GM06990 (cell line): ENCODE measurements at places on chromosomes 4 and X.

DNA sequence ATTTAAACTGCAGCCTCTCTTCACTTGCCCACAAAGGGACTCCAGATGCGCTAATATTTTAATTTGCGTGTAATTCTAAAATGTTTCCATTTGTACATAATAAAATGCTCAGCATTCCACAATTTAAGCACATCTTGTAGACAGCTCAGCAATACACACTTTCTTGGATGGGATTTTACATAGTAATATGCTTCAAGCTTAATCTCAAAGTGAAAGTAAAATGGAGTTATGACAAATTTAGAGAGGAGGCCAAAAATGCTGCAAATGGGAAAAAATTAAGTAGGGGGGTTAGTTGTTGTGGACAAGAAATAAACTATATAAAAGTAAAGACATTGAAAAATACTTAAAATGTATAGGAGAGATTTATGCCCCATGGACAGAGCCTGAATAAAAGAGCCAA is 149.1 kb downstream of the FBXO8 start:
- DNase-seq, result no peak

- peak; percentile 33 for DNase-seq
These were observed 43.1 kb downstream of the SRPX2 start for GRCh38 chrX:100687128-100687527.

GRCh38 chr4:4780729-4781244 is 78.7 kb upstream of the MSX1 start:
- no peak for DNase-seq

GRCh38 chr4:172802032-172802431 is 366.6 kb upstream of the GALNT7 start:
- no peak for DNase-seq

GRCh38 chr4:1329408-1330371 is 17.3 kb upstream of the UVSSA start:
- no peak for DNase-seq

DNA sequence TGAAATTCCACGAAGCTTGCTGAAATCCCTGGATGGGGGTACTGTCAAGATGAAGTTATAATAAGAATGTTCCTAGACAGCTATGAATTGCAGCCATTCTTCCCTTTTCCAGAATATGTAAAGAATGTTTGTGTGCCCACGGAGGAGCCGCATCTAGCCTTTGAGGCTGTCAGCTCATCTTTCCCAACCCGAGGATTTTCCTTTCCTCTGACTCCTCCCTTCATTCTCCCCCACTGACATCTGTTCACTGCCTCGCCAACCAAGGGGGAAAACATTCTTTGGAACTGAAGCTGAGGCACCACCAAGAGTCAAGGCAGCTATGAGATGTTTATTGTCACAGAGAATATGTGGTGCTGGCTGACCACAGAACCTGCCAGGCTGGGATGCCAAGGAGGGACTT is 8.8 kb downstream of the NHSL2 start:
- no peak for DNase-seq

- DNase-seq, result no peak
These were observed 367.8 kb upstream of the SLC7A11 start for GRCh38 chr4:138609943-138610350.

- DNase-seq, result no peak
These were observed 158.2 kb downstream of the COX18 start for GRCh38 chr4:72911316-72911715.

DNA sequence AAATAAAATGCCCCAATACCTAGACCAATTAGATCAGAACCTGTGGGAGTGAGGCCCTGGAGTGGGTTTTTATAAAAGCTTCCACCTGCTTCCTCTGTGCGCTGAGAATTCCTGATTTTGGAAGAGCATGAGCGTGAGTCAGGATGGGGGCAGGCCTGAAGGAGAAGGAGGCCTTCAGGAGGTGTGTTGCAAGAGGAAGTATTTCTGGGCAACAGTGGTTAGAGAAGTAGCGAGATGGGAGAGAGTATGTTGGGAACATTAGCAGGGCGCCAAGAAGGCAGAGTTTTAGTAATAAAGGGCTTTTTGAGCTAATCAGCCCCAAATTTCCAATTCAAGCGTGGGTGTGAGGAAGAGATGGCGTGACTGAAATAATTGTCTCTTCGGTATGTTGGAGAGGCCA is 349.8 kb downstream of the UNC5C start:
- no peak for DNase-seq

DNA sequence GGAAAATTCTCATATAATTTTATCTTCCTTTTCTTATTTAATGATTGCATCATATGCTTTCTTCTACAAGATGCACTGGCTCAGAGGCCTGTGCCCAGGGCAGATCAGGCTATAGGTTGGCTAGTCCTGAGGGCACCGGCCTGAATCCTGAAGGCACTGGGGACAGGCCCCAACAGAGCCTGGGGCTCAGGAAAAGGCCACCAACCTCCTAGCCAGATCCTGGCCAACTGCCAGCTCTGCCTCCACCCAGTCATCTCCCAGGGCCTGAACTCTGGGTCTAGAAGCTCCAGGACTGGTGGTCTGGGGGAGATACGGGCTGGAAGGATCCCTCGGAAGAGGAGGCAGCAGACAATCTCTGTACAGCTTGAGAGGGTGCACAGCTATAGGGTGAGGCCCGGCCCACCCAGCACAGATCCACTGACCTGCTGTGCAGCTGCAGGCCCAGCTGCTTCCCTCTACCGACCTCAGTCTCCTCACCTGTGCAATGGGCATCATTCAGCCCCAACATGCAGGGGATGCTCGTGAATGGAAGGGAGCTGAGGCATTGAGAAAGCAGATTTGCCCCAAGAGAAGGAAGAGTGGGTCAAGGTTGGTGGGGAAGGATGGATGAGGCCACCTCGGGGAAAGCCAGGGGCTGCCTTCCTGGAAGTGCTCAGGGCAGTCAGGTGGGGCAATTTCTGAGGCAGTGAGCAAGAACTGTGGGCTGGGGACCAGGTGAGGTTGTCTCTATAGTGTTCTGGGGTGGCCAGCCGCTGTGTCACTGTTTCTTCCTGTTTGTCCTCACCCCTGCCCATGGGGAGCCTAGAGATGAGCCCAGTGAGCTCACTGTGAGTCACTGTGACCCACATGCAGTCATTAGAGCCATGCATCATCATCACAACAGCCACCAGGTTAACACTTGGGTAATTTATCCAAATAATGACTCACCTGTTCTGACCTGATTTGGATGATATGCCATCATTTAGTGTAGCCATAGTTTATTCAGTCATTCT is 22.4 kb upstream of the XAGE2 start:
- DNase-seq, result no peak

- peak; percentile 4 for DNase-seq
These were observed 626.7 kb upstream of the BOD1L1 start for GRCh38 chr4:14254252-14254651.

DNA sequence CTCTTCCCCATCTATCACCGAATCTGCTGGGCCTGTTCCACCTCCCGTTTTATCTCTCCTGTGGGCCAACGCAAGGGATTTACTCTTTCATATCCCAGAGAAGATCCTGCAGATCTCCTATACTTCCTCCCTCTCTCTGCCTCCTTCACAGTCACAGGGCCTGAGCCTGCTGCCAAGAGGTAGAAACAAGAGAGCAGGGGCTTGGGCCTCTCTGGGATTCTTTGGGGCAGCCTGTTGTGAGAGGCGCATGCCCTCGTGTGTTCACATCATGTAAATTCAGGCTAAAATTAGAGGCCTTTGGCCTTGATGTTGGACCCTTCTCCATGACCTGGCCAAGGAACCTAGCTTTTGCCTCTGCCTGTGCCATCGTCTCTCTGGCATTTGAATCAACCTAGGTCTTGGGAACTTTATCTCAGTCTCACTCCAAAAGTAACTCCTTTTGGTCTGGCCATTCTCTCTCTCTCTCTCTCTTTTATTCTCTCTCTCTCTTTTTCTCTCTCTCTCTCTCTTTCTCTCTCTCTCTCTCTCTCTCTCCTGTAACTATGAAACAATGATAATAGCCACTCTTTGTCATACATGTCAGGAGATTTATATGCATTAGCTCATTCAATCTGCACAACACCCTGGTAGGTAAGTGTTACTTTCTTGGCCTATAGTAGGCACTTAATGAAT is 20.0 kb upstream of the EFNB1 start:
- no peak for DNase-seq
